D721Med (cell line): ENCODE measurements at places on chromosomes 7 and 10.

- no peak for DNase-seq
Measured at GRCh38 chr7:107594961-107595737, 15.1 kb downstream of the BCAP29 start.

DNA sequence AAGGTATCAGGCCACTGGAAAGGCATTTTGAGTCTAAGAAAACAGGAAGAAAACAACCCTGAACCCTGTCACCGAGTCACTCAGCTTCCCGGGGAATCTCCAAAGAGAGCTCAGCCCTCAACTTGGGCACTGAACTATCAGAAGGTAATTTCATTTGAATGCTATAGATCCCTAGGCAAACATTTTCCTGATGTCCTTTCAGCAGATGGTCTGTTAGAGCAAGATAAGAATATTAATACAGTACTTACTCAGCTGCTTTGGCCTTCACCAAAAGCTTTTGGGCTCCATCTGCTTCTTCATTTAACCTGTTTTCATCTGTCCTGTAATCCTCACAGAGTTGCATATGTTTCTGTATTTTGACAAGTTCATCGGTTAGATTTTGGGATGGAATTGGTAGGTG is 34.2 kb upstream of the LAMB1 start:
- DNase-seq: no peak

DNA sequence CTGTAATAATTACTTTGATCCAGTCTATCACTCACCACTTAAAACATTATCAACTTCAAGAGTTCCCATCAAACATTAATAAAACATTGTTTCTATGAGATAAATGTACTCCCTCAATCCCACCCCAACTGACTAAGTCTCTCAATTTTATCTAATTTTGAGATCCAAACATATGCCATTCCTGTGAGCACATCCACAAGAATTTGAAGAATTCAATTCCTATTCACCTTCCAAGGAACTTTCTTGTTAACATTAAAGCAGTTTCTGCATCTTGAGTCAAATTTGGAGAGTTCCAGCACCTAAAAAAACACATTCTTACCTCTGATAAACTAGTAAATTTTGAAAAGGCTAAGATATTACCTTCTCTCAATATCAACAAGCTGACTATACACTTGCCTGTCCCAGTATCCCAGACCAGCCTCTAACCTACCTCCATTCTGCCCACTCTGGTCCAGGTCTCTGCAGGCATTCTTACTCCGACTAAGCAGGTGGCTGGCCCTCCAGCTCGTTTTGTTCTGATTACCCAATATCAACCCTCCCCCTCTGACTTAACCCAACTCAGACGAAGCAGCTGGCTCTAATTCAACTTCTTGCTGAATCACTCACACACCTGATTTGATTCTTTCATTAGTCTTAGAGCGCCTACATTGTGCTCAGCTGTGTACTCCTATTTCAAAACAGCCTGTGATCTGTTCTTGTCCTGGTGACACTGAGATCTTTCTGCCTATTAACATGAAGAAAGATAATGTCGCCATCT is 275.2 kb downstream of the IPMK start:
- no peak for DNase-seq

- DNase-seq: no peak
Measured at GRCh38 chr7:131889572-131890150, 333.2 kb upstream of the PODXL start.
